Right renal pelvis (tissue), 4 donors: ENCODE measurements at places on chromosomes 12 and 14.

- peak; percentile 63 for DNase-seq
These were observed 980.5 kb downstream of the FLRT2 start for GRCh38 chr14:86510491-86510890.

- no peak for DNase-seq
These were observed 2.7 kb downstream of the GALNT9 start for GRCh38 chr12:132326646-132327045.

- no peak for DNase-seq
These were observed 30.6 kb downstream of the VCPKMT start for GRCh38 chr14:50085570-50086320.

GRCh38 chr12:108789546-108789945 is 58.2 kb upstream of the CORO1C start:
- DNase-seq: no peak
